ENCODE measurements at places on chromosomes 12 and 14.

DNA sequence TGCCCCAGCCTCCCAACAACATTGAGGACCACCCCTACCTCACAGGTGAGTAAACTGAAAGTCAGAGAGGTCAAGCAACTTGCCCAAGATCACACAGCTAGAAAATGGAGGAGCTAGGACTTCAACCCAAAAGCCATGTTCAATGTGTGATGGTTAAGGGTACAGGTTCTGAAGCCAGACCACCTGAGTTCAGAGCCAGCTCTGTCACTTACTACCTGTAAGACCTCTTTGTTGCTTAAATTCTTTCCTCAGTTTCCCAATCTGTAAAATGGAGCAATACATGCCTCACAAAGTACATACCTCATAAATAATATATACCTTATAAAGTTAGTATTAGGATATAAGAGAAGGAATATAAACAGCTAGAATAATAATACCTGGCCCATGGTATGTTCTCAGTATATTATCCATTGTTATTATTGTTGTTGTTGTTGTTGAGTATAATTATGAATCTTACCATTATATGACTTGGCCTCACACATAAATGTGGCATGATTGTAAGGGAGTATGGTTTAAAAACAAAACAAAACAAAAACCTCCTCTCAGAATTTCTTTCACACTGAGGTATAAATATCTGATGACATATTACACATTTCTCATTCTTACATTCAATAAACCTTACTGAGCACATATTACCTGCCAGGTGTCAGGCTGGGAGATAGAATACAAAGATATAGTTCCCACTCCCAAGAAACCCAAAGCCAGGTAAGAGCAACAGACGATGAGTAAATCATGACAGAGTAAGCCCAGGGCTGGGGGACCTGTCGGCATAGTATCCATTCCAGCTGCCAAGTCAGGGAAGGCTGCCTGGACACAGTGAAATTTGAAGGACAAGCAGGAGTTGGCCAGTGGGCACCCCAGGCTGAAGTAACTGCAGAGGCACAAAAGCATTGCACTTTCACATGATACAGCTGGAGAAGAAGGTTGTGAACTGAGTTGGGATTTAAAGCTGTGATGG, 19.6 kb downstream of the CMKLR1 start:
- no peak for DNase-seq

DNA sequence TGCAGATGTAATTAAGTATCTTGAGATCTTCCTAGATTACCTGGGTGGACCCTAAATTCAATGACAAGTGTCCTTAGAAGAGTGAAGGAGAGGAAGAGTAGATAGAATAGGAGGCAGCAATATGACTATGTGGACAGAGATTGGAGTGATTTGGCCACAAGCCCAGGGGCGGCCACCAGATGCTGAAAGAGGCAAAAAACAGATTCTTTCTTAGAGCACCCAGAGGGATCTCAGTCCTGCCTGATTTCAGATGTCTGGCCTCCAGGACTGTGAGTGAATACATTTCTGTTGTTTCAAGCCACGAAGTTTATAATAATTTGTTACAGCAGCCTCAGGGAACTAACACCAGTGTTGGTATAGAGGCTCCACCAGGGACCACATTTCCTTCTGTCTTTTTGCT, 67.3 kb downstream of the DACT1 start:
- no peak for DNase-seq

- DNase-seq: no peak
Measured at GRCh38 chr14:75630695-75631452, 29.8 kb downstream of the ERG28 start.

GRCh38 chr12:43655586-43655985, 103.0 kb downstream of the PUS7L start:
- DNase-seq: no peak

- no peak for DNase-seq
Measured at GRCh38 chr12:107526555-107527180, 158.9 kb upstream of the PWP1 start.

GRCh38 chr14:38174711-38175110, 33.0 kb upstream of the SSTR1 start:
- no peak for DNase-seq

DNA sequence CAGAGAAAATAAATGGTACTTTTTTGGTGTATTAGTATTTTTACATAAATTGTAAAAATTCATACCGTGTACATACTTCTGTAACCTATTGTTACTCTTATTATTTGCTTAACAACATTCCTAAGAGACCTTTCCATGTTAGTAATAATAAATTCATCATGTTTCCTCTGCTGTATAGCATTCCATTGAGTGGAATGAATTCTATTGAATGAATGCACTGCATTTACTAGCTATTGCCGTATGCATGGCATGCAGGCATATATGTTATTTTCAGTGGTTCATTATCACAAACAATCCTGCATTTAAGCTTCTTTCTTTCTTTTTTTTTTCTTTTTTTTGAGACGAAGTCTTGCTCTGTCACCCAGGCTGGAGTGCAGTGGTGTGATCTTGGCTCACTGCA, 137.6 kb upstream of the TBX3 start:
- DNase-seq: no peak

- no peak for DNase-seq
Measured at GRCh38 chr12:42421844-42422779, 96.1 kb downstream of the PPHLN1 start.

DNA sequence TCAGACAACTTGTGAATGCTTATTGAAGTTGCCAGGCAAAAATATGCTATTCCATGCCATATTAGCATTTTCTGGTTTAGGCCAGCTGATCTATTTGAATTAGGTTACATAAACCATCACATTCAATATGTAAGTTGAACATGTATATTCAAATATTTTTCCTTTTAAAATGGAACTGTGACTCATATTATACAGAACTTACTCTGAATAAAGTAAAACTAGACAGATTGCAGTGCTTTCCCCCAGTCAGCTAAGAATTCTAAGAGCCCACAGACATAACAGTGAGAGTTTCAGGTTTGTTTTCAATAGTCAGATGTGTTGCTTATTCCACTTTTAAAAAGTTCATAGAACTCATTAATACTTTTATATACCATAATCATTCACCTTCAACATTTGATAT, 119.8 kb downstream of the MGST1 start:
- DNase-seq: no peak

DNA sequence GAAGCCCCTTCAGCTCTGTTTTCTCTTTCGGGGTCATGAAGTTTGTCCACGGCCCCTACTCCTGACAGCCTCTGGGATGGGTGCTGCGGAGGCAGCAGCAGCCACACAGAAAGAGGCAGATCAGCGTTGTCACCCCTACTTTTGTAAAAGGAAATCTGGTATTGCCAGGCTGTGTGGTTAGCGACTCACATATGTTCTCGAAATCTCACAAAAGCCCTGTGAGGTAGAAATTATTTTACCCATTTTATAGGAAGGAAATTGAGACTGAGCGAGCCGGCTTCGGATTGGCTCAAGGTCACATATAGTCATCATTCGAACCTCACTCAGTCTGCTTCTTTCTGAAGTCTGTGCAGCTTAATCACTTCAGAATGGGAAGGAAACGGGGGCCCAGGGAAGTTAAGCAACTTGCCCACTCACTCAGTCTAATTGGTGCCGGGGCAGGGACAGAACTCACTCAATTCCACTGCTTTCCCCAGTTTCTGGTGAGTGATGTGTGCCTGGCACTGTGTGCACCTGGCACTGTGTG, 1.1 kb upstream of the CKAP4 start:
- peak; percentile 50 for DNase-seq

- DNase-seq: no peak
Measured at GRCh38 chr12:70660620-70661219, 23.5 kb upstream of the PTPRB start.

DNA sequence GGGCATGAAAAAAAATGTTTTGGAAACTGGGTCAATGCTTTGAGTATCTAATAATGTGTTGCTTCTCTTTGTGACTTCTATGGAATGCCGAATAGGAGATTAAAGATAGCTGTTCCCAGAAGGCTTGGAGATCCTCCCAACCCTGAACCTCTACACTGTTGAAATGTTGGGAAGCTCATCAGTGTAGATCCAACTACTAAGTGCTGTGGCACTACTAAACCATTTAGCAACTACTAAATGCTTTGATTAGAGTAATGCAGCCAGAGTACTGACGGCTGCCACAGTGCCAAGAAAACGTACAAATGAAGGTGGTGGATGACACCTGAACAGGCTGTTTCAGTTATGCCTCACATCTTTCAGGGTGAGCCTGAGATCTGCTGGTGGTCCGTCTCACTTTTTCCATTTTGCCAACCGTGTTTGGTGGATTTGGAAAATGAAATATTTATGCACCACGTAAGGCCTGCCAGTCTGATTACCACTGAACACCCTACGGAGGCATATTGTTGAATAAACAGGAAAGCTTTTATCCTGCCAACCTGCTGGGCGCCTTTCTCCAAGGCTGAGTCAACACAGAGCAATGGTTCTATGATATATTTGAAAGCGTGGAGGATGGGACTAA, 938.0 kb upstream of the FLRT2 start:
- DNase-seq: no peak

GRCh38 chr14:80536456-80536855, 325.2 kb upstream of the DIO2 start:
- DNase-seq: no peak

DNA sequence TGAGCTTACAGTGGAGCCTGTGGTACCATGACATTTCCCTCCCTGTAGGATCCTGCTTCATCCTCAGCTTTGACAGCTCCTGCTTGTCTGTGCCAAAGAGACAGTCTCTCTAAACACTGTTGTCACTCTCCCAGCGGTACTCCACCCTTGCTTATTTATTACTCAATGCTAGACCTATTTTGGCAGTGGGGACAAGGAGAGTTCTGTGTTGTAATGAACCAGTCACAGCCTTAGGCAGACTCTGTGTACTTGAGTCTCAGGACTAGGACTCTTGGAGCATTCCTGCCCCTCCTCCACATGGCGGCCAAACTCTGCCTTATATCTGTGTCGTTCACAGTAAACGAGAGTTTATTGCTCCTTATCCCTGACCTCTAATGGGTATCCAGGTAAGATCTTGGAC, 70.9 kb downstream of the PIK3C2G start:
- no peak for DNase-seq

GRCh38 chr14:100488057-100488456, 99.2 kb downstream of the BEGAIN start:
- DNase-seq: no peak

DNA sequence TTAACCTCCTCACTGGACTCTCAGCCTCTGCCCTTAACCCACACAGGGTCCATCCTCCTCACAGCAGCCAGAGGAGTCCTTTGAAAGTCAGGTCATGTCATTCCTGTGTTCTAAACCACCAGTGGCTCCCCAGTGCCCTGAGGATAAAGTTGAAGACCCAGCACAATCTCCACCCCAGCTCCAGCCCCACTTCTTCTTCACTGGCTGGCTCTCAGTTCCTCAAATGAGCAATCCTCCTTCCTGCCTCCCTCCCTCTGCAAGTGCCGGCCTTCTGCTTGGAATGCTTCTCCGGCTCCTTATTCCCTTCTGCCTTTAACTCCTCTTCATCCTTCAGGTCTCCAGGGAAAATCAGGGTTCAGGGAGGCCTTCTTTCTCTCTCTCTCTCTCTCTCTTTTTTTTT, 32.0 kb upstream of the SPPL3 start:
- DNase-seq: no peak

GRCh38 chr12:47722941-47723631, 2.2 kb downstream of the ENDOU start:
- DNase-seq: no peak

GRCh38 chr12:45435945-45436710, 220.2 kb downstream of the ANO6 start:
- DNase-seq: no peak

- no peak for DNase-seq
Measured at GRCh38 chr12:15429262-15429661, 107.0 kb downstream of the PTPRO start.

- no peak for DNase-seq
Measured at GRCh38 chr14:101411779-101412178, 149.5 kb upstream of the DIO3 start.

DNA sequence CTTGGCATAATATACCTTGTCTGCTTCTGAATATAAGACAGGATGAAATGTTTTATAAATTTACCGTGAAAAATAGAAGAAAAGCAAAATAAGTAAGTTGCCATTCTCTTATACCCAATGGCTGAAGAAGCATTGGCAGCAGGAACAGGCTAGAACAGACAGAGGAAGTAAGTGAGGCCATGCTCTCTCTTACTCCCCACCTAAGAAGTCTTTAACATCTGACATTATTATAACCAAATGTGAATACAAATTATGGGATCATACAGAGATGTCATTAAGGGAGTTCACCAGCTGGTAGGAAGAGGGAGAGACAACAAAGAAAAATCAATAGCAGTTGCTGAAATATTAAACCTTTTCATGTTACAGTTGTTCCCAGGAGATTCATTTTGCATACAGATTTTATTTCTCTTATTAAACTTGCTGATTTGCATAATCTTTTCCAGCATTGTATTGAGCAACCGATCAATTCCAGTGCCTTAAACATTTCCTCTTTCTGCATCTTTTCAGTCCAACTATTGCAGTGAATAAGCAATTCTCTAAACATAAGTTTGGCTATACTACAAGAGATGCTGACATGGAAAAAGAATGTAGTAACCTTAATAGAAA, 270.6 kb downstream of the SLC6A15 start:
- DNase-seq: no peak

- no peak for DNase-seq
Measured at GRCh38 chr14:78904094-78904493, 733.9 kb downstream of the NRXN3 start.

DNA sequence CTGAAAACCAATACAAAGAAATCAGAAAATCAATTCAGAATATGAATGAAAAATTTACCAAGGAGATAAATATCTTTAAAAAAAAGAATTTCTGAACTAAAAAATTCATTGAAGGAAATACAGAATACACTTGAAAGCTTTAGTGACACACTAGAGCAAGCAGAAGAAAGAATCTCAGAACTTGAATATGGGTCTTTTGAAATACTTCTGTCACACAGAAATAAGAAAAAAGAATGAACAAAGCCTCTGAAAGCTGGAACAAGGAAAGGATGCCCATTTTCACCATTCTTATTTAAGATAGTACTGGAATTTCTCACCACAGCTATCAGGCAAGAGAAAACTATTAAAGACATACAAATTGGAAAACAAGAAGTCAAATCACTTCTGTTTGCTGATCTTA, 103.1 kb upstream of the NEDD1 start:
- no peak for DNase-seq

DNA sequence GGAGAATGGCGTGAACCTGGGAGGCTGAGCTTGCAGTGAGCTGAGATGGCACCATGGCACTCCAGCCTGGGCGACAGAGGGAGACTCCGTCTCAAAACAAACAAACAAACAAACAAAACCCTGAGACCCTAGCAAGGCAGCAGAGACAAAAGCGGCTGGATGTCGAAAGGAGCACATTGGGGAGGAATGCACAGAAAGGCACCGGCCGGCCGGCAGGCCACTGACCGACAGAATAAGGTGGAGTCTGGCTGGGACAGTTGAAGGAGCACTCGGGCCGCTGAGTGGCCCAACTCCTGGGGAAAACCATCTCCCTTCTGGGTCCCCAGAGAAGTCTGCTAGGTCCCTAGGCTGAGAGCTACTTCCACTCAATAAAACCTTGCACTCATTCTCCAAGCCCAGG, 256.2 kb downstream of the KIF21A start:
- no peak for DNase-seq

GRCh38 chr14:36070031-36070719, 106.3 kb downstream of the PTCSC3 start:
- peak; percentile 25 for DNase-seq

DNA sequence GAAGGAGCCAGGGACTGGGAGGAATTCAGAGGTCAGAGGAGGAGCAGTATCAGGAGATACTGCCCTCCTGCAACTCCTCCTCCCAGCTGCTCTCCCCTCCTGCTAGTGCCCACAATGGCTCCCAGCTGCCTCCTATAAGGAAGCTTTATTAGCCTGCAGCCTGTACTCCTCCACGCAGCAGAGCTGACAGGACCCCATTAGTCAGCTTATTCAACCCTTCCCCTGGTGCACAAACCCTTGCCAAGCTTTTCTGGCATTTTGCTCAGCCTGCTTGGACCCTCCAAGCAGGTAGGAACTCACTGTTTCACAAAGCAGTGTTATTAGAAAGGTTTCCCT, 6.9 kb upstream of the AQP2 start:
- DNase-seq: no peak

Data from activated naive CD4-positive, alpha-beta T cell treated with anti-CD3 and anti-CD28 coated beads, Interleukin-2, amount 50 U/mL, for 16 hours (primary cell).